Kasumi-1 (cell line): ENCODE measurements at places on chromosomes 5 and 9.

DNA sequence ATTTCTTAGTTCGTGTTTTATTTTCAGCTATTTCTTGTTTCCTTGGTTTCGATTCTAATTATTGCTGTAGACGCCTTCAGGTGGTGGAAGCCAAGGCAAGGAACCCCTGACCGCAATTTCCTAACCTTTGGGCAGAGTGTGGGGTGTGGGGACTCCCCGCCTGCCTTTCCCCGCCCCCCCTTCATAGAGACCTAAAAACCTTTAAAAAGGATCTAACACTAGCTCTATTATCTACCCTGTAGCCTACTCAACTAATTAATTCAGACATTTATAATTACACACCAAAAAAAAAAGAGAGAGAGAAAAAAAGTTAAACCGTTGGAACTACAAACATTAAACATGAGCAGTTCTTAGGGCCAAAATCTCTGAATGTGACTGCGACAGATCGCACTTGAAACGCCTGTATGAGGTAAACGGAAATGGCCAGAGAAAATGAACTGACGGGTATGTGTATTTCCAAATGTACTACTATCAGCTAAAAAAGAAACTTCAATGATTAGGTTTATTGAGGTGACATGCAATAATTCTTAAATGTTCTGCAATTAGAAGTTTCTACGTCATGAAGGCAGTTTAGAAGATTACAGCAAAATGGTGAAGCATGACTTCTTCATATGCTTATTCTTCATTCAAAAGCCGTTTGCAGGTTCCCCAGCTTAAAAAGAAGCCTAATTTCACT is 19.0 kb upstream of the FER start:
- DNase-seq, result no peak

GRCh38 chr5:173762930-173763329 is 125.2 kb upstream of the CPEB4 start:
- no peak for DNase-seq

DNA sequence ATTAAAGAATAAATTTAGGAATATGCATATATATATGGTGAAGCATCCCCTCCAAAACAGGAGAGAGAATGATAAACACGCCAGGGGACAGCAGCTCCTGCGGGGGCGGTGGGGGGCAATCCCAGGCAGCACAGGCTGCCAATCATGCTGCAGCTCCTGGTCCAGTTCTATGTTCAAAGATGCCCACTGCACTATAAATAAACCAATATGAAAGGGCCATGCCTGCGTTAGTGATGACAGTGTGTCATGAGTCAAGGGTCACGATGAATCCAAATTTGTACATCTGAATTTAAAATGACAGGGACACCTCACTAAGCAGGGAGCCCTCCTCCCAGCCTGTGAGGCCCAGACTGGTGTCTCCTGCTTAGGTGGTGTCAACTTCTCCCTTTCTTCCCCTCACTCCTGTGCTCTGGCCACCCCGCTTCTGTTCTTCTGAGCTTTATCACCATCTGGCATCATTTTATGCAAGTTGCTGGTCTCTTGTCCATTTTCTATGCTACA is 153.9 kb downstream of the MED27 start:
- DNase-seq, result no peak

GRCh38 chr5:7615566-7616061 is 219.7 kb downstream of the ADCY2 start:
- DNase-seq, result no peak

DNA sequence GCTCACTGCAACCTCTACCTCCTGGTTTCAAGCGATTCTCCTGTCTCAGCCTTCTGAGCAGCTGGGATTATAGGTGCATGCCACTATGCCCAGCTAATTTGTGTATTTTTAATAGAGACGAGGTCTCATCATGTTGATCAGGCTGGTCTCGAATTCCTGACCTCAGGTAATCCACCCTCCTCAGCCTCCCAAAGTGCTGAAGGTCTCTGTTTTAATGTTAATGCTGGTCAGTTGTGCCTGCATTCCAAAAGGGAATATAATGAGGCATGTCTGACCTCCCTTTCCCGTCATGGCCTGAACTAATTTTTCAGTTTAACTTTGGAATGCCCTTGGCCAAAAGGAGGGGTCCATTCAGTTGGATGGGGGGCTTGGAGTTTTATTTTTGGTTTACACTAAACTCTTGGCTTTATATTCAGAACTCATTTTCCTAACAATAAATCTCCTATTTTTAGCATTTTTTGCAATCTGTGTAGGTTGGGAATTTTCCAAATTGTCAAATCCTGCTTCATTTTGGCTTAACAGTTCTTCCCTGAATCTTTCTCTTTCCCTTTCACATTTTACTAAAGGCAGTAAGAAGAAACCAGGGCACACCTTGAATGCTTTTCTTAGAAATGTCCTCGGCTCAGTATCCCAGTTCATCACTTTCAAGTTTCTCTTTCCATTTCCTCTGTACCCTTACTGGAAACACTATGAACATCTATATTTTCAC is 1175.5 kb downstream of the MAT2B start:
- no peak for DNase-seq

DNA sequence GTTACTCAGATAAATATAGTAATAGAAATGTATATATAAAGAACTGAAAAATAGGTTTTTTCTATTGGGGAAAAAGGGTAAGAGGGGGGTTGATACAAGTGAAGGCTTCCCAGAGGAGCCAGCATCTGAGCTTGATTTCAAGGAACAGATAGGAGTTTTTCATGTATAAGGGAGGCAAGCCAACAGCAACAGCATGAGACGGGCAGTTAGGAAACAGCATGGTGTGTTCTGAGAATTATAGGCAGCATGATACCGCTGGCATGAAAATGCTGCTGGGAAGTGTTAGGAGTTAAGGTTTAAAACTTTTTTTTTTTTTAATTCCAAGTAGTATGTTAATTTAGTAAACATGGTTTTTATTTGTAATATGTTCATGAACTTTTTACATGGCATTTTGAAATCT is 9.7 kb downstream of the CDC37L1 start:
- DNase-seq, result no peak

DNA sequence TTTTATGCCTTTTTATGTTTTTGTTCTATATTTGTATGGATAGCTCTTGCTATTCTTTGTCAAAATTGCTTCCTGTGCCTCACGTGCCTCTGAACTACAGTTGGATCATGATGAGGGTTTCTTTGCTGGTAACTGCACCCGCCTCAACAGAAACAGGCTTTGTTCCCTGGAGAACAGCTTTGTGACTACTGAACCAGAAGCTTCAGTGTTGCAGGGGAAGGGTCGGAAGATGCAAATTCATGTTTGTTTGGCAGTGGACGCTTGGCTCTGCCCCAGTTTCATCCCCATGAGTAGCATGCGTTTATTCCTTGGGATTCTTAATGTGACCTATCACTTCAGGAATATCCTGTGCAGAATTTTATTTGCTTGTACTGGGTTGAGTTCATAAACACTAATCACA is 959.1 kb upstream of the WWC1 start:
- no peak for DNase-seq

- no peak for DNase-seq
Measured at GRCh38 chr5:144436007-144436406, 265.3 kb downstream of the KCTD16 start.

GRCh38 chr9:84780385-84780784 is 110.9 kb downstream of the NTRK2 start:
- no peak for DNase-seq

GRCh38 chr9:73153793-73154227 is 2.1 kb downstream of the ANXA1 start:
- peak; percentile 9 for DNase-seq

DNA sequence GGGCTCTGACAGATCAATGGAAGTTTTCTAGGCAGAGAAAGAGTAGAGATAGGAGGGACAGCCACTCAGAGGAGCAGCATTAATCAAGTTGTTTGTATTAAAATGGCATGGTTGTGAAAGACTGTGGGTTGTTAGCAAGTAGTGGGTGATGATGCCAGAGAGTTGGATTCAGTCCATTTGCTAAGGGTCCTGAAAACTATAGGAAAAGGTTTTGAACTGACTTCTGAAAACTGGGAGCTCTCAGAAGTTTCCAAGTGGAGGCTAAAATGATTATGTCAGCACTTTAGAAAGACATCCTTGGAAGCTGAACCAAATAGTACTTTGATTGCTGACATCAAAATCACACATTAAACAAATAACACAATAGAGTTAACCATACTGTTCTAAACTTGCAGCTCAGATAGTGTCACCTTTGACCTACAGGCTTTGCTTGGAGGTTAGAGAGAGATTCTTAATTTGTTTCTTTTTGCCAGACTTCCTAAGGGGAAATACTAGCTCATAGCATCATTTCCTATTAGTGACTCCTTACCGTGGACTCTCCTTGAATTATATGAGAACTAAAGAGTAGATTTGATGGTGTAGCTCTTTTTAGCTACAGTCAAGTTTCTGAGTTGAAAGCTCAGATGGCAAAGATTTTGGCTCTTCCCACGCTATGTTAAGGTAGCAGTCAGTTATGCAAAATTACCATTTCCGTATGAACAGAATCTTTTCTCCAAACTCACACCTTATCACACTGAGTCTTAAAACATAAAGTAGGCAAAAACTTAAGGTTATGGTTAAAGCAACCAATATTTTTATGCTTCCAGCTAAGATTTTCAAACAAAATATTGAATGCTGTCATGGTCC is 277.1 kb downstream of the NR3C1 start:
- DNase-seq, result no peak

- DNase-seq, result no peak
Measured at GRCh38 chr5:148060309-148060708, 3.5 kb upstream of the SPINK5 start.

DNA sequence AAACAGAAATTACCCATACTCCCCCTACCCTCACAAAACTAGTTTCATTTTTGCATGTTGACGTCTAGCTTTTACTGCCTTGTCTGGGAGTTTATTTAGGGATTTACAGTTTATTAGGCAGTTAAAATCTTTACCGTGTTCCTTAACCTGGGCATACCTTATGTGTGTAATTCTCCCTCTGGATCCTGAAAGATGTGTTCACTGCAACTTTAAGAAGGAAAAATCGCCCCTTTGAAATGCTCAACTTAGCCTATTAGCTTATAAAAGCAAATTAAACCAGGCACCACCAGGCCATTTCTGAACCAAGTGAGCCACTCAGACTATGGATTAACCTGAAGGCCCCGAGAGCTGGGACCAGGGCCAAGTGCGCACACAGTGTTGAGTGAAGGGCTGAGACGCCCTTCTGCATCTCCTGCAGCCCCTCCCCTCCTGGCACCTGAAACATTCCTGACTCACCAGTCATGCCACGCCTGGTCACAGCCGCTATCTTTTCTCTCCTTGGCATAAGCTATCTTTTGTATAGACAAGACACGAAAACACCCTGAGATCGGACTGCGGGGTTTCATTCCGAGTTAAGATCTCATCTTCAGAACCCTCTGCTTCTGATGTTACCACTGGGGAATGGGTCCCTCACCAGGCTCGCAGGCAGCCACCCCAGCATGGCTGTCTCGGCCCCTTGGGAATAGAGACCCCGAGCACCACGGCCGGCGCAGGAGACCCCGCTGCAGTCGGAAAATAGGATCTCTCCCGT is 111.9 kb downstream of the ROR2 start:
- DNase-seq, result no peak

DNA sequence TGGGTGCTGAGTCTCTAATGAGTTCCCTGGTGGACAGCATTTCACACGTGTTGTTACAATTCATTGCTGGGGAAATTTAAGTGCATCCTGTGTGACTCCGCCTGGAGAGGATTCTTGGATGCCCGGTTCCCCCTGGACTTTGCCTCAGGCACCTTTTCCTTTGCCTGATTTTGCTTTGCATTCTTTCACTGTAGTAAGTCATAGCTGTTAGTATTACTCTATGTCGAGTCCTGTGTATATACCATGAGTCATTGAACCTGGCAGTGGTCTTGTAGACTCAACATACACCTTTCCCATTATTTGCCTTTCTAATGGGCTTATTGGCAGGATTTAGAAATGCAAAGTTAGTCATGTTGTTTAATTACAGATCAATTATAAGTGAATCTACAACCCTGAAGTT is 81.9 kb upstream of the DHFR start:
- no peak for DNase-seq

GRCh38 chr9:79883073-79883645 is 311.4 kb downstream of the TLE4 start:
- peak; percentile 9 for DNase-seq

GRCh38 chr9:108565651-108566378 is 290.0 kb downstream of the ACTL7B start:
- peak; percentile 58 for DNase-seq

GRCh38 chr5:149416987-149417710 is 38.1 kb upstream of the IL17B start:
- no peak for DNase-seq

DNA sequence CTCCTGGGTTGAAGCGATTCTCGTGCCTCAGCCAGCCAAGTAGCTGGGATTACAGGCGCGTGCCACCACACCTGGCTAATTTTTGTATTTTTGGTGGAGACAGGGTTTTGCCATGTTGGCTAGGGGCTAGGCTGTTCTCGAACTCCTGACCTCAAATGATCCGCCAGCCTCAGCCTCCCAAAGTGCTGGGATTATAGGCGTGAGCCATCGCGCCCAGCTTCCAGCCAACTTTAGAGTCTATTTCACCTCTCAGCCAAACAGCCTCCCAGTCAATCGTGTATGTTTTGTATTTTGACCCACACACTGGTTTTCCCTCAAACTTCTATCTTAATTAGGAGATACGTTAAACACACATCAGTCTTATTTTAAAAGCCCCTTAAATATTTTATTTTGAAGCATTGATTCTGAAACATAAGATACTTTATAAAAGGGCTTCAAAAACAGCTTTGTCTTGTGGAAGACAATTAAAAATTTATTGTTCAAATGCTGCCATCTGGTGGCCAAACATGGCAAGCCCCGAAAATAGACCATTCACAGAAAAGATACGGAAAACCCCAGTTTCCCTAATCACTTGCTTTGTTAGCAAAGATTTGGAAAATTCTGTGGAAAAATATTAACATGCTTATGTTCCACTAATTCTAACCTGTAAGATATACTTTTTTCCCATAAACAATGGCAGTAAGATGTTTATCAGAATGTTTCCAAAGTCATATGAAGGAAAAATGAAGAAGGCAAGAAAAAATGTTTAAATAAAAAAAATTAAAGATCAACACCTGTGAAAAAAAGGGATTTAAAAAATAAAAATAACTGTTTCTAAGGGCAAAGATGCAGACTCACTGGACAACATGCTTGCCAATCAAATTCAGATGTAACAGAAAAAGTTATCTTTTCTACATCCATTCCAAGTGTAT is 33.1 kb downstream of the APTX start:
- DNase-seq, result peak; percentile 44

GRCh38 chr9:114757395-114757794 is 48.4 kb downstream of the TNFSF15 start:
- DNase-seq, result no peak
